ENCODE measurements at places on chromosomes 7 and 10. TPM values are rescaled to one million over a fixed set of nuclear protein-coding genes. Genes with fewer than 3 reads are reported as not detected.
A peak's percentile ranks its signal among the peaks of the same experiment; 100 is the strongest.

PHKG1 gene
- 1.5 TPM for total RNA-seq

GRCh38 chr7:73871163-73872011, 10.4 kb downstream of the TMEM270 start:
- H3K4me3 ChIP-seq: no peak overlapping the region
- H3K4me1 ChIP-seq: peaks cover 24% of the 10 kb centered on the region
- no peak for DNase-seq
- H3K27me3 ChIP-seq: no peaks in the 10 kb centered on the region
- H3K36me3 ChIP-seq: no peaks in the 10 kb centered on the region

ATP5MK gene
- total RNA-seq: 127 TPM

PON1 gene
- total RNA-seq: not detected

DNA sequence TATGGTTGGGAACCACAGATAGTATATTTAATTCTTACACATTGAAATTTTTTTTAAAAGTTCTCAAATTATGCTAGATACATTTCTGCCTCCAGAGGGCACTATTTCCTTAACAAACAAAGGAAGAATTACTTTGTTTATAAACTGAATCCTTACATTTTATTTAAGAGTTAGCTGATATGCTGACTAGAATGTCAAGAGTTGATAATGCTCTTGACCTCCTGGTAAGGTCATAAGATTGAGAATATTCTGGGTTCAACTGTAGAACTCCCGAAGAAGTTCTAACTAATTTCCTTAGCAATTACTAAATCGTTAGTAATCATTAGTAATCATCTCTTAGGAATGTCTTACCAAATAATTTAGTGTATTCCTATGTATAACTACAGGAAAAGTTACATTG, 95.3 kb upstream of the CYP26C1 start:
- no peaks in the 10 kb centered on the region for H3K4me1 ChIP-seq
- no peaks in the 10 kb centered on the region for H3K27me3 ChIP-seq
- H3K4me3 ChIP-seq: no peak overlapping the region
- H3K36me3 ChIP-seq: peaks cover 6% of the 10 kb centered on the region

GRCh38 chr10:131014271-131014670, 297.2 kb downstream of the TCERG1L start:
- H3K36me3 ChIP-seq: no peaks in the 10 kb centered on the region
- H3K4me1 ChIP-seq: no peaks in the 10 kb centered on the region
- no peak overlapping the region for H3K4me3 ChIP-seq
- H3K27me3 ChIP-seq: no peaks in the 10 kb centered on the region
- no peak overlapping the region for H3K27ac ChIP-seq

SPDYE5 gene
- not detected for total RNA-seq

GRCh38 chr10:127315888-127316287, 119.5 kb upstream of the INSYN2A start:
- no peaks in the 10 kb centered on the region for H3K36me3 ChIP-seq
- H3K4me1 ChIP-seq: peaks cover 10% of the 10 kb centered on the region
- no peaks in the 10 kb centered on the region for H3K27me3 ChIP-seq
- no peak overlapping the region for H3K27ac ChIP-seq
- H3K4me3 ChIP-seq: no peak overlapping the region

GRCh38 chr7:36760856-36761762, 36.8 kb upstream of the AOAH start:
- H3K27me3 ChIP-seq: no peaks in the 10 kb centered on the region
- no peak for DNase-seq
- H3K27ac ChIP-seq: no peak overlapping the region
- H3K4me1 ChIP-seq: peaks cover 2% of the 10 kb centered on the region
- H3K36me3 ChIP-seq: no peaks in the 10 kb centered on the region

DNA sequence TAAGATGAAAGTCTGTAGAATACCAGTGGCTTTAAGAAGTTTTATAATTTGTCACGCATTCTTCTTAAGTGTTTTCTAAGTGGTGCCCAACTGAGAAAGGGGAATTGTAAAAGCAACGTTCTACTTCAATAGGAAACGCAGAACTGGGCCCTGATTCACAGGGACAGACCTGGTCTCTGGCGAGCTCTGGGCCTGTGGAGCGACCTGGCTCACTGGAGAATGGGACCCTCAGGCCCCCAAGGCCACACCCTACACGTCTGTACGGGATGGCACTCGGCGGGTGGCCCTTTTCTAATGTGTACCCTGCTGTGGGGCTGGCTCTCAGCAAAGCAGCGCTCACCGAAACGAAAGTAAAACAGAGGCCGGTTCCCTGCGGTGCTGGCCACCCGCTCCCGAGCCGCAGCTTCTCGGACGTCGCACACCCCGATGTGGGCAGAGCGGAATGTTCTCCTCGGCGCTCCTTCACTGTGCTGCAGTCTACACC, 205.0 kb downstream of the DIP2C start:
- H3K27ac ChIP-seq: peak overlapping the region; percentile 88
- H3K4me1 ChIP-seq: peaks cover 37% of the 10 kb centered on the region
- peak; percentile 65 for DNase-seq
- H3K36me3 ChIP-seq: peaks cover 22% of the 10 kb centered on the region

Data from stomach (tissue), 19 donors.